ENCODE measurements at places on chromosomes 6 and 20.

- no peak for DNase-seq
Observed at GRCh38 chr6:51289041-51289440, 470.4 kb downstream of the TFAP2B start.

DNA sequence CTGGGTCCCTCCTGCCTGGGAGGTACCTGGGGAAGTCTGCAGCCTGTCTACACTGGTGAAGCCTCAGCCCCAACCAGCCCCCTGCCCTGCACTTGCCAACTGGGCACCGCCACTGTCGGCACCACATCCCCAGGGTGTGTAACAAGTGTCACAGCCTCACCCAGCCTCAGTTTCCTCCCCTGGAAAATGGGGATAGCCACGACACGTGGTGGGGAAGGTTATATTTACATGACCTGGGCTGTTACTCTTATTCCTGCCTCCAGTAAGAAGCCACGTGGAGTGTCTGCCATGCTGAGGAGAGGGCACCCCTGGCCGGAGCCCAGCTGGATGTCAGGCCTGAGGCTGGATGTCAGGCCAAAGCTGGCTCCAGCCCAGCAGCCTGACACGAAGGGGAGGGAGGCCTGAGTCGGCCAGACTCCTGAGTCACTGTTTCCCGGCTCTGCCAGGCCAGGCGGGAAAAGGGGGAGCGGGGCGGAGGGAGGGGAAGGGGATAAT, 44.9 kb downstream of the SNAI1 start:
- no peak for DNase-seq

GRCh38 chr6:92364948-92365541, 1054.3 kb downstream of the EPHA7 start:
- no peak for DNase-seq

DNA sequence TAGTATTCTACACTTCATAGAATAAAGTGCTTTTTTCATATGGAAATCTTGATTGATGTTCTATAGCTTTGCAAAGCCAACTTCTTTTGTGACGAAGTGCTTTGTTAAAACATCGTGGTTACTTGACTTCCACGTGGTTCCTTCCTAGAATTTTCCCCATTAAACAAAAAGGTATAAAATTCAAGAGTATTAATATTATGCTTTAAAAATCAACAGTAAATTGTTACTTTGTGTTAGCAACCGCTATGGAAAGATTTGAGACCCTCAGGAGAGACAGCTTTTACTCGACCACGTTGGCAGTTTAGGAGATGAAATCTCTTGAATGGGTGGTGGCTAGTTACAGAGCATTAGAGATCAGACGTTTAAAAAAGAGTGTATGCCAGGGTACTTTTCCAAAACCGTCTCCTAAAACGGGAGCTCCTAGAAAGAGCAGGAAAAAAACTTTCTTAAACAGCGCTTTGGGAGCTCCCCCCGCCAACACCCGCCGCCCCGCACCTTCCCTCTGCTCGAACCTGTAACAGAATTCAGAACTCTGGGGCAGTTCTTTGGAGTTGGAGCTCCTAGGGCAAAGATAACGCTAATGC, 920 bp downstream of the GJA1 start:
- DNase-seq = no peak

- DNase-seq = no peak
Observed at GRCh38 chr20:43194137-43194536, 4.4 kb upstream of the PTPRT start.

DNA sequence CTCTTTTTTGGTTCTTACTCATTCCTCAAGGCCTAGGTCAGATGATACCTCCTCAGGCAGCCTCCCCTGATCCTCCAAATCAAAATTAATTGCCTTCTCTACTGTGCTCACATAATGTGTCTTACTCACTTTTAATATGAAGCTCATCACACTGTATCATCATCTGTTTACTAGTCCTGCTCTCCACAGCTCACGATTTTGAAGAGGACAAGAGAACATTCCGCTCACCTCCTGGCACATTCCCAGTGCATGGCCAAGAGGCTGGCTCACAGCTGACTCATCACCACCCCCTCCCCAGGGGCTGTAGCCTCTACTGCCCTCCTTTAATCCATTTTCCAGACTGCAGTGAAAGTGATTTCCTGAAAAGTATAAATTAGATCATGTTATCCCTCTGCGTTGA, 133.1 kb downstream of the ALDH8A1 start:
- no peak for DNase-seq

DNA sequence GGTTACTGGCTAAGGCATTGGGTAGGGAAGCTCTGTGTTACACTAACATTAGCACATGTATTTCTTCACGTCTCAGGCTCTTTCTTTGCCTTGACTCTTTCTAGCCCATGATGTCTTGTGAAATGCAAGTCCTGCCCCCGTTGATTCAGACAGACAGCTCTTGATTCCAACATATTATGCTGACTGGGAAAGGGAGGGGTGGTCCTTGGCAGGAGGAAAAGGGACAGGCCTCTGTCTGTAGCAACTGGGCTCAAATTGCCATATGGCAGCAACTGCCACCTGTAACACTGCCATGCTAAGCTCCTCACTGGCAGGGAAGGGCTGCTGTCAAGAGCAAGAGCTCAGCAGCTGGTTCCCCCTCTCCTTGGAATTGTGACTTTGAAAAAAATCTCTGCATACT, 5.7 kb upstream of the KCNK15 start:
- no peak for DNase-seq

Data from NCI-H187 treated with DMSO at 0.1 percent for 48 hours (cell line).